ENCODE measurements at places on chromosomes 2 and 18.

DNA sequence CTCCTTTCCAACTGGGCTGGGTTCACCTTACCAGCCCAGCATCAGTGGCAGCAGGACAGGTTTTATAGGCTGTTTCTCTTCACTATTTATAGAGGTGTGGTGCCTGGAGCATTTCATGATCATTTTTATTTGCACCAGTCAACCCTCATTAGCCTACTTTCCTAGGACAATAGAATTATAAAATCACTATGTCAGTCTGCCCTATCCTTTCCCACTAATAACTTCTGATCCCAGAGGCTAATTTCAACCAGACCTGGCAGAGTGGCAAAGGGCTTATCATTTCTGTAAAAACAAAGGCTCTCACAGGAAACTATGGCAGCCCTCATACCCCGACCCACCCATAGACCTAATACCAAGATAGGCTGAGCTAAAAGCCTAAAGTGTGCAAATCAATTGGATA lies 243.5 kb upstream of the TMEFF2 start:
- DNase-seq = no peak

DNA sequence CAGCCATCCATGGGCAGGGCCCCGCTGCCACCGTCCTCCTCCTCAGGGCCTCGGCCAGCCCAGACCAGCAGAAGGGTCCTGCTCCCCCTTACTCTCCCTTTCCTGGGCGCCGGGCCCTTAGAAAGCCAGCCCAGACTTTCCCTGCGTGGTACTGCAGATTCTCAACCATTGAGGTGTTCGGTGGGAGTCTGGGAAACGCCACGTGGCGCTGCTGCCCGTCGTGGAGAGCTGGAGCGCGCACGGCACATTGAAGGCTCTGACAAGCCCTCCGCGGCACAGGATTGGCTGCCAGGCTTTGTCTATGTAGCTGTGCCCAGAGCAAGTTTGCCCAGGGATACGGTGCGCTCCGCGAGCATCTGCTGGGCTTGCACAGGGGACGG lies 10.4 kb upstream of the KLHL30 start:
- DNase-seq = no peak

DNA sequence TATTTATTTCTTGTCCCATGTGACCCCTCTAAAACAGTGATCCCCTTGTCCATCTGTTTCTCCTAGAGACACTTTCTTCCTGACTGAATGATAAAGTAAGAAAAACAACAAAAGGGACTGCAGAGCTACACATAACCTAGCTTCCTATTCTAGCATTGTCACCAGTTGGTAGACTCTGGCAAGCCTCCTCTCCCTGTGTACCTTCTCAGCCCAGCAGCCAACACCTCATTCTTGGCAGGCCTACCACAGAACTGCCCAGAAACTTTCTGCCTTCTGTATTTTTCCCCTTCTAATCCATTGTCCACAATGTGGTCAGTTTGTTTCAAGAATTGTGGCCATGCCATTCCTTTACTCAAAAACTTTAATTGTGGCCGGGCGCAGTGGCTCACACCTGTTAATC lies 13.4 kb downstream of the SMC6 start:
- no peak for DNase-seq

GRCh38 chr2:43792653-43793052 lies 18.8 kb downstream of the DYNC2LI1 start:
- no peak for DNase-seq

GRCh38 chr2:97907369-97908100 lies 88.2 kb downstream of the TMEM131 start:
- DNase-seq = no peak

DNA sequence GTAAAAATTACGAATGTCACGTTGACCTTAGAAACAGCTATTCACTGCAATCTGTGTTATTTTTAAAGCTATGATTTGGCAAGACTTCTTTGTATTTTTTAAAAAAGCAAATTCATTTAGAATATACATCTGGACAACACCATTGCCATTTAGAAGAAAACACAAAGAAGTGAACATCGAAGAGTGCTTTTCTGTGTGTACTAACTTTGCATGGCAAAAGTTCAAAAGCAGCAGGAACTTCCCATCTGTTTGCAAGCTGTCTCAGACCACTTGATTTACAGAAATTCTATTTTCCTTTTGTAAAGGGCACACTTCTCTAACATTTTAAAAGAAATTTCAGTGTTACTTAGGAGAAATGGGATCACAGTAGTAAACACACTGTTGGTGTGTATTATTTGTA lies 145.9 kb downstream of the CALCRL start:
- no peak for DNase-seq
